ENCODE measurements at places on chromosomes 3 and 15.

- DNase-seq, result no peak
Measured at GRCh38 chr3:71587958-71588357, 4.4 kb upstream of the FOXP1 start.

DNA sequence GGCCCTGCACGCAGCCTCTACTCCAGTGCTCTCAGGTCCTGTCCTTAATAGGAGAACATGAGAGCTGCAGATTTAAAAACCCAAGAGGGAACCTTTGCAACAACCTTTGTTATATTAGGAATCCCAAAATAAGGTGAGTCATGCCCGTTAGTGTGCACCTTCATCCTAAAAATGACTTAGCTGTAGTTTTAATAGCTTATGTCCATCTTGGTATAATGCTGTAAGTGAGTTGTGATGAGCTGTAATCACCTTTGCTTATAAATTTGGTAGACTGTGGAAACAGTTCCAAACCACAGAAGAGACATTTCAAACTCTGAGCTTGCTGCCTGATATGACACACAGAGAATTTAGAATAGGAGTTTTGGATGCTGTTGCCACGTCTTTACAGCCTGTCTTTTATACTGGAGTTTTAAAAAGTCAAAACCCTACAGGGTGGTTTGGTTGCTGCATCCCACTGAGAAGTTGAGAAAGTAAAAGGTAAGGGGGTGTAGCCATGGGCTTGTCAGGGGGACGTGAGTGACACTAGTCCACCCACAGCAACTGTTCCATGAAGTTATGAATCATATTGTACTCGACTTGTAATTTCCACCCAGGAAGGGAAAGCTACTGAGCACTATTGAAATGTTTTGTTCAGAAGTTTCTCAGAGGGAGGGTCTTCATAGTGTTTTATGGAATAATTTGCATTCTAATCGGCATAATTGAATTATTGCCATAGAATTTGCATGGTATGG is 27.4 kb upstream of the CD47 start:
- no peak for DNase-seq

GRCh38 chr3:141105828-141106628 is 54.9 kb downstream of the SPSB4 start:
- peak; percentile 26 for DNase-seq

DNA sequence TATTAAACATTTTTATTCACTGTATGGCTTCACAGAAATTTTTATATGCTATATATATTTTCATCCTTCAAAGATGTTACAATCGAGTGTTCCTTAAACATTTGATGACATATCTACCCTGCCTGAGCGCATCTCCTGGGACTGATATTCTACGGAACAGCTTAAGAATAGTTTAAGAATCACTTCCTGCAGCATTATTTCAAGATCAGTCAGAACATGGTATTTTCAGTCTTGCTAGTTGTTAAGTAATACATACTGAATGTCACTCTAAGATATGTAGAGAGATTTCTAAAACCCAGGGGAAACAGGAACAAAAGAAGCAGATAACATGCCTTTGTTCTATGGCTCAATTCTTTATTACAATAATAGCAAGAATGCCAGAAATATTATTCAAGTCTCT is 8.7 kb downstream of the COL8A1 start:
- DNase-seq, result no peak

DNA sequence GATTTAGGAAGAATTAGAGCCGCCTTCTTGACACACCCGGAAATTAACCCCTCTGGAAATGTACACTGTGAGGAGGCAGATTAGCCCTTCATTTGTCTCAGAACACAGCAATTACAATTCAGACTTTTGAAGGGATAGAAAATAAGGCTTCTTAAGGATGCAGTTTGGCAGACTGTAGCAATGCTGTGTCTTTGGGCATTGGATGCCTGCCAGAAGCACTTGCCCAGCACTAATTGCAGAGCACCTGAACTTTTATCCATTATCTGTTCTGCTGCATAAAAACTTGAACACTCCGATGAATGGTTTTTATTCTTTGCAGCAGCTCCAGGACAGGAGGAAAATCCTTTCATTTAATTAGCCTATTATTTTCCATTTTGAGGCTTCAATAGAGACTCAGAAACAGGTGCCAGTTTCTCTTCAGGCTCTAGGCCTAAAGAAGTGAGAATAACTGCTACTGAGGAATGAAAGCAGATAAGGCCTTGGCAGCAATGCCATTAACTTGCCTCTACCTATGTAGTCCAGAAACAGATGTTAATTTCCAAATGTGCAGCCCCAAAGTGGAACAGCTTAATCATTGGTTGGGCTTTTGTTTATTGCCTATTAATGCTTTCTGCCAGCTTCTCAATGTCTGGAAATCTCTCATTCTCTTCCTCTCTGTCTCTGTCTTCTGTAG is 418.5 kb downstream of the NSUN3 start:
- no peak for DNase-seq

- DNase-seq, result no peak
Measured at GRCh38 chr15:77854980-77855379, 222.3 kb upstream of the LINGO1 start.

- no peak for DNase-seq
Measured at GRCh38 chr3:54858093-54858785, 69.6 kb downstream of the LRTM1 start.

DNA sequence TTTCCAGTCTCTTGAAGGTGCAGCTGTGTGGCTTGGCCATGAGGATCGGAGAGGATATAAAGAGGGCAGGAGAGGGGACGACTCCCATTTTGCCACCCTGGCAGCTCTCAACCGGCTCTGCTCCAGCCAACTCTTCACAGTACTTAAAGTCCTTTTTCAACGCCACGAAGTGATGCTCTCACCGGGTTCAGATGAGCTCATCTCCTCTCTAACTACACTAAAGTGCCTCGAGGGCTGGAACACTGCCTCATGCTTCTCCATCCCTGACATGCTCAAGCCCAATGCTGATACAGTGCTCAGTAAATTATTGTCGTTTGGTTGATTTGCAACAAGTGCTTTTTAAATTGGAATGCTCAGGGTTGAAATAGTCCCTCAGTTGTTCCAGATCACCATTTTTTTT is 97.8 kb downstream of the GTPBP8 start:
- no peak for DNase-seq

DNA sequence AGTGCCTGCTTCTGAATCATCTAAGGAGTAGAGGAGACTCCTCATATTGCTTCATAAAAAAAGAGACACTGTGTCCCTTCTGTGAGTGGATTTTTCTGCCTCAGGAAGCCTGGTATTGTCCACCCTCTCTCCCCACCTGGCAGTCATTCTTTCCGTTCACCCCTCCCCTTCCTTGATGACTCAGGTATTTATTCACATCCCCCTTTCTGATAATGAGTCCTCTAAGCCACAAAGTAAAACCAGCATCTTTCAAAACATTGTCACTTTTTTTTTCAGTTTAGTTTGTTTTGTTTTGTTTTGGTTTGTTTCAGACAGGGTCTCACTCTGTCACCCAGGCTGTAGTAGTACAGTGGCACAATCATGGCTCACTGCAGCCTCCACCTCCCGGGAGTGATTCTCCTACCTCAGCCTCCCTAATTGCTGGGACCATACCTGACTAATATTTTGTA is 65.2 kb upstream of the UBE2E1 start:
- DNase-seq, result no peak

DNA sequence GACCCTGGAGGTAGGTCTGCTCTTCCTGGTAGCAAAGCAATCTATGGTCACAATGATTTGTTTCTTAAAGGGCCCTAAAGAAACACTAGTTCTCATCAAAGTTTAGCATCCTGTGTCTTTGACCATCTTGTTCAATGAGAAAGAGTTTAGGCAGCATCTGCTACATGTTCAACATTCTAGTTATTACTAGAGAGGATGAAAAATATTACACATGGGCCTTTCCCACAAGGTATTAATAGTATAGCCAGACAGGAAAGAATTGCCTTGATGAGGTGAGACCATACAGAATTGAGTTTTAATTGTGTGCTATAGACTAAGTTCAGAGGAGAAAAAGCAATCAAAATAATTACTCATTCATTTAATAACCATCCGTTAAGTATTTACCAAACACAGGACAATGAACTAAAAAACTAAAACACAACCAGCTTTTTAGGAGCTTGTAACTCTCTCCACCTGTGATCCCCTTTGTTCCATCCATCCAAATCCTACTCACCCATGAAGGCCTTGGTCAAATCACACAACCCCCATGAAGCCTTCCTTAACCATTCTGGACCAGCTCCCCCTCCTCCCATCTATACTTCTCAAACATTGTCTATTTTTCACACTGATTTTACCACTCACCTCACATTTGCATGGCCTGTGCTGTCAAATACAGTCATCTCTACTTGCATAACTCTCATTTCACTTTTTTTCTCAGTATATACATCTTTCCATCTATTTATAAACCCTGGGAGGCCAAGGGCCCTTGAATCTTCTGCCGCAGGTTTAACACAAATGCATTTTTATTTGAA is 122.9 kb downstream of the RORA start:
- DNase-seq, result no peak

GRCh38 chr3:51391566-51392354 is 675 bp downstream of the RBM15B start:
- peak; percentile 19 for DNase-seq

- DNase-seq, result no peak
Measured at GRCh38 chr15:90209591-90209990, 8.5 kb downstream of the SEMA4B start.

DNA sequence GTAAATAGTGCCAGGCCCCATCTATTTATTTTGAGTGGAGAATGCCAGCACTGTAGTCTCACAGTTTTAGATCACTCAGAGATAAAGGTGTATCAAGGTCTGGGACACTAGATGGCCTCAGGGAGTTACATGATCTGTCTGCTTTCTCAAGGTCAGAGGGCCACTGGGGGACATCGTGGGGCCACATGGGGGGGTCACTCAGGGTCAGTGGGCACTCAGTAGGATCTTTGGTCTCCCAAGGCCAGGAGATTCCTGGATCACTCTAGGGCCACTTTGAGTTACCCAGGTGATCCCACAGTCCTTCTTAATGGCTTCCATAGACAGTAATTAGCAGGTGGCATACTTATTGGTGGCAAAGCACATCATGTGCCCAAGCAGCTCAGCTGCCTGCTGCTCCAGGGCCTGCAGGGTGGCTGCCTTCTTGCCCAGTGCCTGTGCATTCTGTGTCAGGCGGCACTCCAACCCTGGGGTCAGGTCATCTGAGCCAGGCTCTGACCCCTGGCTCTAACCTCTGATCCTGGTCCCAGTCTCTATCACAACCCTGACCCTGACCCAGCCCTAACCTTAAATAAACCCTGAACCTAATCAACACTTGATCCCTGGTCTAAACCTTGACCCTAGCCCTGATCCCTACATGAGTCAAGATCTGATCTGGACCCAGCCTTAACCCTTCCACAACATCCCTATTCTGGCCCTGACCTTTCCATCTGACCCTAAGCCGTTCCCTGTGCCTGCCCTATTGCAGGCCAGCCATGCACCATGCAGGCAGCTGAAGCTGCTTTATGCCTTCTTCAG is 1.8 kb upstream of the LAMB2 start:
- DNase-seq, result no peak

DNA sequence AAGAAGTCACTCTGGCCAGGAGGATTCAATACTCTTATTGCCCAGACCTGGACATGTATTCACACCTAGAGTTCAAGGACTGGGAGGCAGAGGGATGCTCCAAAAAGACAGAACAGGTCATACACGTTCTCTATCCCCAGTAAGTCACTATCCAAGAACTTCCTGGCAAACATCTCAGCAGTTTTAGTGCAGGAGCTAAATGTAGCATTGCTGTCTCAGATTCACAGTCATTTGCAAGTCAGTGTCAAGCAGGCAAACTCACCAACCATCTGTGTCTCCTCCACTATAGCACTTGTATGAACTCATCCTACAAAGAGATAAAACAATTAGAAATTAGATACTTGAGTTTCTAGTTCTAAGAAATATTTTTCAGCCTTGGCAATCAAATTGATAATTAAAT is 38.4 kb downstream of the ABHD17C start:
- DNase-seq, result no peak

DNA sequence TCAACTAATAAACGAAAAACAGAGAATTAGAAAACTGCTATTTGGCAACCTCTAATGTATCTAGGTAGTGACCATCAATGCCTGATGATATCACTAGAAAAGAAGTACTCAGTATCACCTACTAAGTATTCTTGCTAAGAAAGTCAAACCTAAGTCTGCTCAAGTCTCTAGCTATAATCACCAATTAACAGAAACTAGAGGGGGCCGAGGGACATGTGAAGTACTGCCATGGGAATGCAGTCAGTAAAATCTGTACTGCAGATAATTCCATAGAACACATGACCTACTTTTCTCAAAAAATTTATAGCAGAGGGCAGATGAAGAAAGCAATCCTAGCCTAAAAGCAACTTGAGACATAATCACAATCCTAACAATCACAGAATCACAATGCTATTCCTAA is 51.4 kb downstream of the CPEB1 start:
- DNase-seq, result no peak

GRCh38 chr3:133112666-133113065 is 74.5 kb downstream of the TMEM108 start:
- no peak for DNase-seq

GRCh38 chr15:48233246-48233645 is 27.1 kb downstream of the SLC12A1 start:
- no peak for DNase-seq

DNA sequence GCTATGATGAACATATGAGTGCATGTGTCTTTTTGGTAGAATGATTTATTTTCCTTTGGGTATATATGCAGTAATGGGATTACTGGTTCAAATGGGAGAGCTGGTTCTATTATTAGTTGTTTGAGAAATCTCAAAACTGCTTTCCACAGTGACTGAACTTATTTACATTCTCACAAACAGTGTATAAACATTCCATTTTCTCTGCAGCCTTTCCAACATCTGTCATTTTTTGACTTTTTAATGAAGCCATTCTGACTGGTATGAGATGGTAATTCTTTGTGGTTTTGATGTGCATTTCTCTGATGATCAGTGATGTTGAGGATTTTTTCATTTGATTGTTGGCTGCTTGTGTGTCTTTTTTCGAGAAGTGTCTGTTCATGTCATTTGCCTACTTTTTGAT is 1124.2 kb downstream of the NAALADL2 start:
- DNase-seq, result no peak

DNA sequence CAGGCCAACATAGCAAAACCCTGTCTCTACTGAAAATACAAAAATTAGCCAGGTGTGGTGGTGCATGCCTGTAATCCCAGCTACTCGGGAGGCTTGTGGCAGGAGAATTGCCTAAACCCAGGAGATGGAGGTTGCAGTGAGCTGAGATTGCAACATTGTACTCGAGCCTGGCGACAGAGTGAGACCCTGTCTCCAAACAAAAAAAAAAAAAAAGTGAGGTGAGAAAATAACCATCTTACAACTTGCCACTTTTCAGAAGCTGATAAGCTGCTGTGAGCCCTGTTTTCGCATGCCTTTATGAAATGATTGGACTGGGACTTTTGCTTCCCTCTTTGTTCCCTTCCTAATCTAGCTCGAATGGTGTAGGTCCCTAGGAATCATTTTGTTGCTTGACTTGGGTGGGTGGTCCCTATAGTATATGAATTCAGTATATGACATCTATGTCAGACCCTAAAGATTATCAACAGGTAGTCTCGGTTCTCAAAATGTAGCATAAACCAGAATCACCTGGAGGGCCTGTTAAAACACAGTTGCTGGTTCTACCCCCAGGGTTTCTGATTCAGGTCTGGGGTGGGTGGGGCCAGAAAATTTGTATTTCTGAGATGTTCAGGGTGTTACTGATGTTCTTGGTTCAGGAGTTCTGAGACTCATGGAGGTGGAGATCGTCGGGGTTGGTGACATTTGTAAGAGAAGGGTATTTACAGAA is 107.9 kb downstream of the FNDC3B start:
- DNase-seq, result no peak
